ELF-1 (cell line): ENCODE measurements at places on chromosomes 1 and 21.

DNA sequence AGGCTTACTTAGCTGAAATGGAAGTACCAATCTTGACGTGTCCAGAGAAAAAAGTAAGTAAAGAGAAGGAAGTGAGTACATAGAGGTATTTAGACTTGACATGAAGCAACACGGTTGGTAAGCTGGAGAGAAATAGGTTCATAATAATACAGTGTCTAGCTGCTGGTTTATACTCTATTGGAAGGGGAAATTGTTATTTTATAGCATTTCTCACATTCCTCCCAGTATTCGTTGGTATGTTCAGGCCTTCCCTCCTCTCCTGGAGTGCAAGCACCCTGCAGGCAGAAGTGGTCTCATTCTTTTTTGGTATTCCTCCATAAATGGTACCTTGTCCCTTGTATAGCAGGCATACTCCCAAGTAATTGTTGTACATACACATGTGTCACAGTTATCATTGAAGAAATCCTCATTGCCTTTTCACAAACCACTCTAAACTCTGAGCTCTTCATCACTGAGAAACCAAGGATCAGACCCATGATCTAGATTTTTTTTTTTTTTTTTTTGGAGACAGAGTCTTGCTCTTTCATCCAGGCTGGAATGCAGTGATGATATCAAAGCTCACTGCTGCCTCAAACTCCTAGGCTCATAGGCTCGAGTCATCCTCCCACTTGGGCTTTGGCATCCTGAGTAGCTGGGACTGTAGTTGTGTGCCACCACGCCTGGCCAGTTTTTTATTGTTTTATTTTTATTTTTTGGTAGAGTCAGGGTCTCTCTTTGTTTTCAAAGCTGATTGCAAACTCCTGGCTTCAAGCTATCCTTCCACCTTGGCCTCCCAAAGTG is 9.8 kb upstream of the IPO9 start:
- DNase-seq = no peak

DNA sequence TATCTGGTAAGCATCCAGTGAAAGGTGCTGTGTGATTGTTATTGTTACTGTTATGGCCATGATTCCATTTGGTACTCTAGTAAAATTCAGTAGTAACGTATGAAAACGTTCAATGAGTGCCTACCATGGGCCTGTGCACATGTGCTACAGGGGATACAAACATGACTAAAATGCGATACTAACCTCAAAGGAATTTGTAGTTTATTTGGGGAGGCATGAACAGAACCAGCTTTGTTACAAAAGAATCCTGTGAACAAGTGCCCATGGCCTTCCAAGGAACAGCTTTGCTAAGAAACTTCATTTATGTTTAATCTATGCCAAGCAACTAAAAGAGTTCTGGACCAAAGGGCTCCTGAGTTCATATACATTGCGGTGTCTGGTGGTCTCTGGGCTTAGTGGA is 28.7 kb downstream of the PTGFR start:
- DNase-seq = no peak

DNA sequence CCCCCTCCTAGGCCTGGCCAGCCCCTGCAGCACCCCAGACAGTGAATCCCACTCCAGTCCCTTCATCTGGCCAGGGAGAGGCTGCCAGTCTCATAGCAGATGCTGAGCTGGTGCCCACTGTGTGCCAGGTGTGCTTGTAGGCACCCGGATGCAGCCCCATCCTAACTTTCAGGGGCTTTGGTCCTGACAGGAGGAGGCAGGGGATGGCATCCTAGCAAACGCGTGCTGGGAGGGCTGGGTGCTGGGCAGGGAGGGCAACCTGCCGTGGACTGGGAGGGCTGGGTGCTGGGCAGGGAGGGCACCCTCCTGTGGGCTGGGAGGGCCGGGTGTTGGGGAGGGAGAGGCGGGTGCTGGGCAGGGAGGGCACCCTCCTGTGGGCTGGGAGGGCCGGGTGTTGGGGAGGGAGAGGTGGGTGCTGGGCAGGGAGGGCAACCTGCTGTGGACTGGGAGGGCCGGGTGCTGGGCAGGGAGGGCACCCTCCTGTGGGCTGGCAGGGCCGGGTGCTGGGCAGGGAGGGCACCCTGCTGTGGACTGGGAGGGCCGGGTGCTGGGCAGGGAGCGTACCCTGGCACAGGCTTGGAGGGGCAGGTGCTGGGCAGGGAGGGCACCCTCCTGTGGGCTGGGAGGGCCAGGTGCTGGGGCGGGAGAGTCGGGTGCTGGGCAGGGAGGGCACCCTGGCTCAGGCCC is 35.3 kb downstream of the SLC19A1 start:
- no peak for DNase-seq

- no peak for DNase-seq
Measured at GRCh38 chr1:235011064-235011598, 117.5 kb downstream of the TOMM20 start.

DNA sequence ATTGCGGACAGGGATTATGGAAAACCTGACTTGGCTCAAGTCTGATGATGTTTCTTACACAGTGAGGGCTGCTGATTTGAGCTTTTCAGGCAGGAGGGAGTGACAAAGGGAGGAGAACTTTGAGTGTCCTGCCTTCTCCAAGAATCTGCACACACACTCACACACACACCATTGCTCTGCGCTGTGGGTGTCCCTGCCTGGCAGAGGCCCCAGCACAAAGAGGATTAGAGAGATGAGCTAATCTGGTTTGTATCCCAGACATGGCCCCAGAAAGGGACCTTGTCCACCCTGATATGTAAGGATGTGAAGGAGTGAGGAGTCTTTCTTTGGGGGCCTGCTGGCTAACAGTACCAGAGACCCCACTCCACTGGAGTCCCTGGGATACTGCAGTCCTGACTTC is 5.9 kb upstream of the WNT2B start:
- DNase-seq = no peak

GRCh38 chr1:101073836-101074235 is 48.3 kb upstream of the DPH5 start:
- no peak for DNase-seq
